ENCODE measurements at places on chromosomes 2 and 18.

DNA sequence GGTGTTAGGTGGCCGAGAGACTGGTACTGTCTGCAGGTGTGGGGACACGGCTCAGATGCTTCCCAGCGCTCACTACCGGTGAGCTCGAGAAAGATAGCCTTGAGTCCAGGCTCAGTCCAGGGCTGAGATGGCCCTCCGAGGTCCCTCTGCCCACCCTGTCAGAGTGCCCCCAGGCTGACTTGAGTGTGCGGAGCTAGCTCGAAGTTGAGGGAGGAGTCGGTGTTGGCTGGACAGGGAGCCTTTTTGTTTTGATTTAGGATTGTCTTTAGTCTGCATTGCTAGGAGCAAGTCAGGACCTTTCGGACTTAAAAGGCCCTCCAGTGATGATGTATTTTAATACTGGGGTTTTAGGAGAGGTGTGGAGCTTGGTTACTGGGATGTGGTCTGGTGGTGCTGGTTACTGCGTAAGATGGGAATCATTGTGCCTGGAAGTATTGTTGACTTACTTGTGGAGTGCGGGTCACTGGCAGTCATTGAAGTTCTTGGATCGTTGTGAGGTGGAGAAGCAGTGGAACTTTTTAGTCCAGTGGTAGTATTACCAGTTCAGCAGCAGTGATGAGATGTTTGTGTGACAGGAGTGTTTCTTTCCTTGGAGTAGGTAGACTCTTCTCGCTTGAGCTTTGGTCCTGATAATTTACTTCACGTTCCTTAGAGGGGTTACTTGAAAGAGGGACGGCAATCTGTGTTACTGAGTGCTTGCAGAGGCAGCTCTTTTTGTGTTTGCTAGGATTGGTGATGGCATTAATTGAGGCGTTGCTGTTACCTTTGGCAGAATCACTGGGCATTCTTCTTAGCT is 633 bp downstream of the KIAA1328 start:
- no peak for DNase-seq

DNA sequence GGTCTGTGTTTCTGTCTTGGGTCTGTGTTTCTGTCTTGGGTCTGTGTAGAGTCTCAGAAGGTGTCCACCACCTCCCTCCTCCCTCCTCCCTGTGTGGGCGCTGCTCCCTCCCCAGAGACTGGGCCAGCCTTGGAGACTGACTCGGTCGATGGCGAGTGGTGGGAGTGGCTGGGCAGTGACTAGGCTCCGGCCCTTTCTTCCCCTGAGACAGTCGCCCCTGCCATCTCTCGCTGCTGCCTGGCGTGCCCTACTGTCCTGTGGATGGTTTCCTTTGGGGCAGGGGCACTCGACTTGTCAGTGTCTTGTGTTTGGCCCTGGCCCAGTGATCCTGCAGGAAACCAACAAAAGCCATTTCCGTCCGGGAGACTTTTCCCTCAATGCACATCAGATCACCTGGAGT is 215.8 kb downstream of the NDUFA10 start:
- DNase-seq: no peak

DNA sequence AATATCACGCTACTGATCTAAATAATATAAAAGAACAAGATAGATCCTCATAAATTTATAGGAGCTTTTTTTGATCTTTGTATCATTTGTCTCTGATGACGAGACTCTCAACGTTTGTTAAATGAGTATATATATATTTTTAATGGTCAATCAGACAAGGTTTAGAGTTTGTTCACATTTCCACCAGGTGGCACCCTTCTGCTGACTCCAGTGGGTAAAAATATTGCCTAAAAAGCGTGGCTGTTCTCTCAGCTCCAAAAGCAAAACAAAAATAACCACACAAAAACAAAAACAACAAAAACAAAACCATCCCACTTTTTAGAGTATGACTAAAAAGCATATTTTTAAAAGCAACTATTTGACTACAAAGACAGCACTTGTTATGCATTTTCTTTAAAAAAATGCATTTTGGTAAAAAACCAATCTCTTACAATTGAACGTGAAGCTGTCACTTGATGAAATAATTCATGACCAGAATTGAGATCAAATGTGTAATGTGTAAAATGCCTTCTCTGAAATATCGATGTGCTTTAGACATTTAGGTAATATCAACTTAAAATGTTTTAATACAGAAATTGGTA is 723.2 kb downstream of the DPP10 start:
- no peak for DNase-seq

GRCh38 chr2:241813644-241814392 is 4.8 kb downstream of the NEU4 start:
- no peak for DNase-seq

GRCh38 chr18:56747032-56747658 is 96.0 kb downstream of the WDR7 start:
- DNase-seq: no peak

DNA sequence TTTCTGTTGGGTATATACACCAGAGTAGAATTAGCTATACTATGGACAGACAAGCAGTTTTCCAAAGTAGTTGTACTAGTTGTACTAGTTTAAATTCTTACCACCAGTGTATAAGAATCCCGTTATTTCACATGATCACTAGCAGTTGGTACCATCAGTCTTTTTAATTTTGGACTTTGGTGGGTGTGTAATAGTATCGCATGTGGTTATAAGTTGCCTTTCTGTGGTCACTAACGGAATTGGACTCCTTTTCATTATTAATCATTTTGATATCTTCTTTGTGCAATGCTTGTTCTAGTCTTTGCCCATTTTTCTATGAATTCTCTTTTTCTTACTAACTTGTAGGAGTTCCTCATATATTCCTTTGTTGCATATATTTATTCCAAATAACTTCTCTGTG is 89.8 kb downstream of the ASXL2 start:
- DNase-seq: no peak

- no peak for DNase-seq
Measured at GRCh38 chr18:11071300-11071699, 78.1 kb downstream of the PIEZO2 start.

DNA sequence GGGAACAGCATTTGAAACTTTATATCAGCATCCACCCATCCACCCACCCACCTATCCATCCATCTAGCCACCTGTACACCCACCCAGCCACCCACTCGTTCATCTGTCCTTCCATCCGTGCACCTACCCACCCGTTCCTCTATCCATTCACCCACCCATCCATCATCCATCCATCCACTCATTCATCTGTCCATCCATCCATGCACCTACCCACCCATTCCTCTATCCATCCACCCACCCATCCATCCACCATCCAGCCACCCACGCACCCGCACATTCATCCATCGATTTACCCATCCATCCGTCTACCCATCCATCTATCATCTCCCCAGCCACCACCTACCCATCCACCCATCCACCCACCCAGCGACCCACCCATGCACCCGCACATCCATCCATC is 24.8 kb downstream of the LDLRAD4 start:
- DNase-seq: no peak

GRCh38 chr2:215409331-215410127 is 26.3 kb downstream of the FN1 start:
- DNase-seq: no peak

DNA sequence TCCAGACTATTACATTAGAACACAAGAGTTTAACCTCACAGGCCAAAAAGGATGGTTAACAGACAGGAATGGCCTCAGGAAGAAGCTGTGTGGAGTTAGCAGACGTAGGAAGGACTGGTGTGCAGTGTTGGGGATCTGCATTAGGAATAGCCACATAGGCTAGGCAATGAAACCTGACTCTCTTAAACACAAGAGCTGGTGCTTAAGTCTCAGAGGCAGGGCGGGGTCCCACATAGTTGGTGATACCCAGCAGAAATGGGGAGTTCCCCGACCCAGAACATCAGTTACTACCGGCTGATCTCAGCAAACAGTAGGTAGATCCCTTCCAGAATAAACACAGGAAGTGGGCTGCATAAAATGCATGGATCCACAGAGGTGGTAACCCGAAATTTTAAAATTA is 64.1 kb downstream of the CCDC93 start:
- no peak for DNase-seq

- no peak for DNase-seq
Measured at GRCh38 chr2:45409677-45410076, 201.4 kb downstream of the SRBD1 start.

All from upper lobe of left lung (tissue), 6 donors.